ENCODE measurements at places on chromosomes 16 and 17. TPM values are rescaled to one million over a fixed set of nuclear protein-coding genes. Genes with fewer than 3 reads are reported as not detected.

OTOP2 gene
- total RNA-seq: not detected

SCIMP gene
- total RNA-seq: not detected

KIF19 gene
- 6.4 TPM for total RNA-seq

ABCC3 gene
- 1.3 TPM for total RNA-seq

ALOX15B gene
- not detected for total RNA-seq

TP53TG3 gene
- total RNA-seq: not detected

P2RX1 gene
- not detected for total RNA-seq

ZNF213 gene
- total RNA-seq: 14.6 TPM

EVPLL gene
- total RNA-seq: not detected

HOXB1 gene
- total RNA-seq: not detected

TPSG1 gene
- total RNA-seq: not detected

All from dermis blood vessel endothelial cell (primary cell).